ENCODE measurements at places on chromosomes 16 and 17.

- no peak for DNase-seq
Measured at GRCh38 chr17:39576187-39576586, 31.5 kb downstream of the NEUROD2 start.

DNA sequence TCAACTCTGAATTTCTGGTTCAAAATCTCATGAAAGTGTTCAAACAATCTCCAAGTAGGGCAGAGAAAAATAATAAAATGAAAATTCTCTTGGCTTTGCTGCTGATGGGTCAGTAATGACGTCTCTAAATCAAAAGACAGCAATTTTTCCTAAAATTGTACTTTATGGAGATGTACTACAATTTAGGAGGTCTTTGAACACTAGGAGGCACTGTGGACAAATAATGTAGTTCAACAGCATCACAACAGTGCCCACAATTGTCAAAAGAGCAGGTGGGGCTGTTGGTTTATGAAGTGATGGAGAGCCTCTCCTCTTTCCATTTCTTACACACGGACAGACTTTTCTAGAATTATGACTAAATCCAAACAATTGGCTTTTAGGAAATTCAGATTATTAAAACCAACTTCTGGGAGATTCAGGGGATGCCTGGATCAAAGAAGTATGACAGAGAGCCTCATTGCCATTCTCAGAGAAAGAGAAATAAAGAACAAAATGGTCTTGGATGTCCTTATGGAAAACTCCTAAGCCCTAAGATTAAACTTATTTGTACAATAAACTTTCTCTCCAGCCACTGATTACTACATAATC is 23.8 kb downstream of the EZH1 start:
- no peak for DNase-seq

- no peak for DNase-seq
Measured at GRCh38 chr16:11635113-11635652, 33.1 kb upstream of the SNN start.

DNA sequence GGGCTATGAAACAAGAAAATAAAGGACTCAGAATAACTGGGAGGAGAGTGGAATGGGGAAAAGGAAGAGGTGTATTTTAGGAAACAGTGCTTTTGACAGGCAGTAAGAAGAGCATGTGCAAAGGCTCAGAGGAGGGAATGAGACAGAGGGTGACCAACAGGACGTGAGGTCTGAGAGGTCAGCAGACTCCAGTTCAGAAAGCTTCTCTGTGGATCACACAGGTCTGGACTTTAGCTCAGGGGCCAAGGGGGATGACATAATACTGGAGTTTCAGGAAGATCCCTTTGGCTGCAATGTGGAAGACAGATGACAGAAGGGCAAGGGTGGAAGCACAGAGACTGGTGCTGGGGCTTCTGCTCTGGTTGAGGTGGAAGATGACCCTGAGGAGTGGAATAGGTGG is 489.9 kb upstream of the CDH5 start:
- no peak for DNase-seq

DNA sequence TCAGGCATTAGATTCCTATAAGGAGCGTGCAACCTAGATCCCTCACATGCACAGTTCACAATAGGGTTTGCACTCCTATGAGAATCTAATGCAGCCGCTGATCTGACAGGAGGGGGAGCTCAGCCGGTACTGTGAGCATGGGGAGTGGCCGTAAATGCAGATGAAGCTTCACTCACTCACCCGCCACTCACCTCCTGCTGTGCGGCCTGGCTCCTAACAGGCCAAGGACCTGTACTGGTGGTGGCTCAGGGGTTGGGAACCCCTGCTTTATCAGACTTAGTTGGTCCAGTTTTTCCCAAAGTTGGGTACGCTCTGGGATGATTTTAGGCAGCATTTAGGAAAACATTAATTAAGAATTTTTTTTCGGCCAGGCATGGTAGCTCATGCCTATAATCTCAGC is 103.8 kb downstream of the MARF1 start:
- no peak for DNase-seq

All from stimulated activated CD4-positive, alpha-beta T cell treated with anti-CD3 and anti-CD28 coated beads, Interleukin-1b, Interleukin-23, amount 100 ng/mL, for 1 hour (primary cell).